Activated CD8-positive, alpha-beta memory T cell treated with anti-CD3 and anti-CD28 coated beads for 48 hours (primary cell): ENCODE measurements at places on chromosomes 6 and 20.

DNA sequence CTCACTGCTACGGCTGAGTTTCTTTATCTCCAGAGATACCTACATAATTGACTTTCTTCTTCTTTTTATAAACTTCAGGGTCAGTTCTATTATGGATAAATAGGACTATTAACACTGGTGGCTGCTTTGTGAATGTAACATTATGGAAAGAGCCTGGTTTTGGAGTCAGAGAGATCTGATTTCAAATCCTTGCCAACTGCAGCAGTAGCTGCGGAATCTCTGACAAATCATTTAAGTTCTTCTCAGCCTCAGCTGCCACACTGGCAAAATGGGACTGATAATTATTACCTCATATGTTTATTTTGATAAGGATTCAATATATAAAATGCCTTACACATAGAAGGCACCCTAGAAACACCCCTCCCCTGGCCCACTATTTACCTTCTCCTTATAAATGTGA lies 160.5 kb downstream of the BACH2 start:
- DNase-seq, result no peak

DNA sequence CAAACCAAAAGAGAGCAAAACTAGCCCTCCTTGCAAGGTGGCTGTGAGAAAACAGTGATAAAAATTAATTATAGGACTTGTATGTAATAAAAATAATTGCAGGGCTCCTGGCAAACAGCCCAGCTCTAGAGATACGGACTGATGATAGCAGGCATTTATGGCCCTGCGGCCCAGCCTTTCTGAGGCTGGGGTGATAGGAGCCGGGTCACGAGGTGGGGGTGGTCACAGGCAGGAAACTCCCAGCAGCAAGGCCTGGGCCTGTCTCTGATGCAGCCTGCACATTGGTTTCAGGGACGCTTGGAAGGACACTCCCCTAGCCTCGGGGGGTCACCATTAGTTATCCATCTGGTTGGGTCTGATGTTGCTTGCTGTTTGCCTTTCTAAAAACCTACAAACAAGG lies 18.7 kb upstream of the TTPAL start:
- DNase-seq, result no peak

DNA sequence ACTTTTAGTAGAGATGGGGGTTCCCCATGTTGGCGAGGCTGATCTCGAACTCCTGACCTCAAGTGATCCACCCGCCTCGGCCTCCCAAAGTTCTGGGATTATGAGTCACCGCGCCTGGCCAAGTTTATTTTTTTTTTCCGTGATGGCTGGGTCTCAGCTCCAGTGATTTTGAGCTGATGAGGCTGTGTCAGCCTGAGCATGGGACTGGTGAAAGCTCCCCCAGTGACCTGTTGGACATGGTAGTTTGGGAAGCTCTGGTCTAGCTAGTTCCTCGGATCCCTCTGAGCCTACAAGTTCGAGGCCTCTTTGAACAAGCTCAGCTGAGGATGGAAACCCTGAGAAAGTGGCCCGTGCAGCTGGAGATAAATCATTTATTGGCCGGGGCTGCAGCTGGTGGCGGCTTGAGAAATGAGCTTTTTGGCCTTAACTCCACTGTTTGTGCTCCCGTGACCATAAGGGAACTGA lies 126.8 kb downstream of the SNX5 start:
- no peak for DNase-seq

DNA sequence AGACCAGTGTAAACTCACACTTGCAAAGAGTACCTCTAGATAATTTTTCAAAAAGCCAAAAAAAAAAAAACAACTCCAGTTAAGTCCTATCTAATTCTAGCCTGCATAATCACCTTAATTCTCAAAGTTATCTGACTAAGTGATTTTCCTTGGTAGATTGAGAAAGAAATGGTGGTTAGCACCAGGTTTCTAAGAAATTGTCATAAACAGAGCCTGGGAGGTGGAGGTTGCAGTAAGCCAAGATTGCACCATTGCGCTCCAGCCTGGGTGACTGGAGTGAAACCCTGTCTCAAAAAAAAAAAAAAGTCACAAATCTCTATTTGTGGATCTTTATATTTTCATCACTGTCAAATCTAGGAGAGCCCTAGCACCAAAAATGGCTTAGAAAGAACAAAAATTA lies 8.9 kb downstream of the FBXO5 start:
- no peak for DNase-seq

DNA sequence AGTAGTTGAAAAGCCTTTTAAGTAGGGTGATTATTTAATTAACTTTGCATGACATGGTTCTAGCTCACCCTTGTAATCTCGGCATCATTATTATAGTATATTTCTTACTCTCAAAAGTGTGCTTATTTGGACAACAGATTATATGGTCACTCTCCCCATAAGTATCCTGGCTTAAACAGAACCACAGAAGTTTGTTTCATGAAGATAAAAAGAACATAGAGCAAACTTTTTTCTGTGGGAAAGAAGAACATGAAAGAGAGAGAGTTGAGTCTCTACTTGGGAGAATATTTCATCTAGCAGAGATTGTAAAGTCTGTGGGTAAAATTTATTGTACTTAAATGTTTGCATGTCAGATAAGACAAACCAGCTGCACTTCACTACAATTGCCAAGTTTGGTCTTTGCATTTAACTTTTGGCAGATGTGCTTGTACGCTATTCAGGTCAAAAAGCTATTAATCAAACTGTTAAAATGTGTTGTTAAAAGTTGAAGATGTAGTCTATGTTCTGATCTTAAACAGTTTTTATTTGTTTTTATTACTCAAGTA lies 33.4 kb upstream of the PRIM2 start:
- no peak for DNase-seq

- DNase-seq, result no peak
These were observed 287.1 kb upstream of the PRDM1 start for GRCh38 chr6:105799056-105799455.

DNA sequence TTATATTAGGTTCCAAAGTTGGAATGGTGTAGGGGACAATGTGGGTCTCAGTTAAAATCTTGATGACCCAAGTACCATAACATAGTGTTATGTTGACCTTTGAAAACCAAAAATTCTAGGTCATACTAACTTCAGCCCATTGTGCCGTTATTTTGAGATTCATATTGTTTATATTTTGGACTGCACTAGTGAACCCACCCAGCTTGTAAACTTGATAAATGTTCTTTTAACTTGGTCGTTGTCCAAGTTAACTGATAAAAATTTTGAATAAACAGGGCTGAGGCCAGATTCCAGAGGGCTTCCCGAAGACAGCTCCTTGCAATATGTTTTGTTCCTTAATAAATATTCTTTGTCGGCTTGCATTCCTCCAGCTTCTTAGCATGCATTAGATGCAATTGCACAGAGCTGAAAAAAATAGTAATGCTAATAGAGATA lies 90.3 kb downstream of the BCAS1 start:
- DNase-seq, result no peak

GRCh38 chr6:4441981-4442434 lies 306.6 kb upstream of the ECI2 start:
- DNase-seq, result no peak

DNA sequence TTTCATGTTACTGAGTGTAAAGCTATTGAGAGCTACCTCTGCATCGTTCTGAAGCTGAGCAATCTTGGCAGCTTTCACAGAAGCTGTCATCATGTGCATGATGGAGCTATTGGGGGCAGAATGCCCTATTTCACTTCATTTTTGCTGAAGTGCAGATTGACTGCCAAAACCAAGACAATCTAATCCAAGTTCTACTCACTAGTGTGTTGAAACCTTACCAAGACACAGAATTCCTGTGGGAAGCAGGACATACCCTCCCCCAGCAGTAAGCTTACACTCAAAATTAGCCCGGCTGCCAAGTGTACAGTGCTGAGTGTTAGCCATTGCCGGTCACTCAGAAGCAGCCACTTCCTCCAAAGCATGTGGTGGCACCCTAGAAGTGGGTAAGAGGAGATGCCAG lies 177.3 kb upstream of the TENT5A start:
- DNase-seq, result no peak

- DNase-seq, result no peak
These were observed 390.6 kb upstream of the PLCB4 start for GRCh38 chr20:8678098-8678776.

GRCh38 chr6:55239099-55239498 lies 64.8 kb downstream of the HCRTR2 start:
- DNase-seq, result no peak
